Posterior vena cava (tissue), 2 donors: ENCODE measurements at places on chromosomes 16 and 17. TPM values are rescaled to one million over a fixed set of nuclear protein-coding genes. Genes with fewer than 3 reads are reported as not detected.

DNA sequence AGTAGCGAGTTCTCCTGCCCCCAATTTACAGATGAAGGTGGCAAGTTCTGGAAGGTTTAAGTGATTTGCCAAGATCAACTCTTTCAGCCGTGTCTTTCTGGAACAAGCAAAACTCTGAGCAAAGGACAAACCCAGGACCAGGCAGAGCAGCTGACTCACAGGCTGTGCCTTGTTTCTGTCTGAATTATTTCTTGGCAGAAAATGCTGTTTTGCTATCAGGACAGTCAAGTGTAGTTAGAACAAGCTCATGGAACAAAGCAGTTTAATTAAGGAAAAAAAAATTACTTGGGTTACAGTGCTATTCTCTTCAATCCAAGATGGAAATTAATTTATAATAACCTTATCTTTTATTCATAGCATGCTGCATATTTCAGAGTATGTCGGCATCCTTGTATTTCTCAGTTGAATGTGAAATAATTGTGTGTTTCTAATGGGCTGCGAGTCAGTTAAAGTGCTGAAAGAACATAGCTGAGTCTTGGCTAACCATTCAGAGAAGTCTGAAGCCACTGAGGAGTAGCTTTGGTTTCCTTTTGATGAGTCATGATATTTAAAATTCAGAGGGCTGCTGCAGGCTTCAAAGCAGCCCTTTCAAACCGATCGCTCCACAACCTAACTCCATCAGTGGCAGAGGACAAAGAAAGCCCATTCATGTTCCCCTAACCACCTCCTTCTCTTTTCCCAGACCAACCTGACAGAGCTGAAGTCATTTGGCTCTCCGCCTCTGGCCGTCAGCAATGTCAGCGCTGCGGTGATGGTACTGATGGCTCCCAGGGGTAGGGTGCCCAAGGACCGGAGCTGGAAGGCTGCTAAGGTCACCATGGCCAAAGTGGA lies 143.7 kb downstream of the ZNF18 start:
- no peak for DNase-seq

DNA sequence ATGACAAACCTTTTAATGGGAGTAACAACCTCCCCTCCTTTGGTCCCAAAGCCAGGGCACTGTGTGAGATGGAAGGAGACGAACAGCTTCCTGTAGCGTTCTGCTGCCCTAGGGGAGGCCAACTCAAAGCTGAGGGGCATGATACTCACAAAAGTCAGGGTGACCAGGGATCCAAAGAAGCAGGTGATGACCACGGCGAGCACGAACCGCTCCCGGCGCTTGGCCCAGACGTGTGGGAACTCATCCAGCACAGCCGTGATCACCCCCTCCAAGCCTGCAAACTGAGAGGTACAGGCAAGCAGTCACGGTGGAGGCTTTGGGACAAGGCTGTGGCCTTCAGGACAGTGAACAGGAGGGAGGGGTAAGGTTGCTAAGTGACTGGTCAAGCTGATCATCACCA lies 25.1 kb downstream of the SLC6A4 start:
- peak; percentile 60 for DNase-seq

DNA sequence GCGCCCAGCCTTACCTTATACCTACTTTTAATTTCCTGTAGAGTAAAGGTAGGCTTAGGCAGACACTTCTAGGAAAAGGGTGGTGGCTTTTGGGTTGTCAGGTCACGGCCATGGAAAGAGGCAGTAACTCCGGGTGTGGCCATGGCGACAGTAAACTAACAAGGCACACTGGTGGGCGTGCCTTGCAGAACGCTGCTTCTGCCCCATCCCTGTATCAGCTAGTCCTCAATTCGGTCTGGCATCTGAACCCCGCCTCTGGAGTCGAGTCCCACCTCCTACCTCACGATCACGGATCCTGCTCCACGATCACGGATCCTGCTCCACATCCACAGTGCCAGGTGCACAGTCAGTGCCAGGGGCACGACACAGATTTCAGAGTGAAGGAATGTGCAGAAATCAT lies 5.6 kb downstream of the ADCY9 start:
- no peak for DNase-seq

GRCh38 chr16:87576171-87576570 lies 26.1 kb upstream of the JPH3 start:
- no peak for DNase-seq

DNA sequence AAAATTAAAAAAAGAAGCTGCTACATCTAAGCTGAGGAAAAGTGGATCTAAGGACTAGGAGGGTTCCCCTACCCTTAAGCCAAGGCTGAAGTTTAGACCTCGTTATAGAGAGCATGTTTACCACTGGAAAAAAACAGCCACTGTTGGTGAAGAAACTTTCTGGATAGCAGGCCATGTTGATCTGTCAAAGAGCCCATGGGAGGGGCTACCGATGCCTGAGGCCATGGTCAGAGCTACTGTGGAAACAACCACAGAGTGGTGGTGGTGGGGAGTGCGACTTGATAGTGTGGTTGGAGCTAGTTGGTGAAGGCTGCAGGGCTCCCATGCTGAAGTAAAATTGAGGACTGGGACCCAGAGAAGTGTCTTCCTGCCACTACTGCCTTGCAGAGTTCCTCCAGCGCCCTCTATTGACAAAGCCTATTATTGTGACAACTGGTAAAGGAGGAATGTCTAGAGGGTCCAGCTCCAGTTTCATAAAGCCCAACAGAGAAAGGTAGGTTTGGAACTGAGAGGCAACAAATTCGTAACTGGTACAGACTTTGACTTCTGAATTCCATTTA lies 12.7 kb upstream of the FAM20A start:
- no peak for DNase-seq

- DNase-seq: no peak
These were observed 511.9 kb upstream of the CDH8 start for GRCh38 chr16:62548095-62548494.

The KRTAP3-3 gene
- not detected for total RNA-seq

DNA sequence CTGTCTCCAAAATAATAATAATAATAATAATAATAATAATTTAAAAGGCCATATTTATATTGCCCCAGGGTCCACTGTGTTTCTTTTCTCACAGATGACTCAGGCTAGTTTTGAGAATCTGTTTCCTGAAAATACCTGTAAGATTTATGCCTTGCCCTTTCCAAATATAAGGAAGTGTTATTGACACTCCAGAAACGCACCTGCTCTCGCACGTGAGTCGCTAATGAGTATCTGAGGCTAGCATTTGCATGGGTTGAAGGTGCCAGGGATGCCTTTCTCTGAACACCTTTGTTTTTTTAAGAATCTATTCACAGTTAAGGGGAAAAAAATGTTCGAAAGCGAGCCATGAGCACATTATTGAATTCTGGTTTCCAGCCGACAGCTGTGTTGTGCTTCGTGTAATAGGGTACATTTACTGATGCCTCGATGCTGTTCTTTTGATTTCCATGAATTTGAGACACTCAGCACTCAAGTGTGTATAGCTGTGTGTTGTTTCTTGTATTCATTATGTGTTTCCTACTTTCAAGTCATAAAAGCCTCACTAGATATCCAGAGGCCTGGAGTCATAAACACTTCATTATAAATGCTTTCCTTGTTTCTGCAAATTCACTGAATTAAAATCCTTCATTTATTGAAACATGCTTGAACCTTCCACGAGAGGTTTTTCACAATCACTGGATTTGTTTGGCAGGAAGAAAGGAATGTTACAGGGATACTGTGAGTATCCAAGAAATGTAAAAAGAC lies 45.0 kb upstream of the NOL11 start:
- DNase-seq: no peak

The ADAD2 gene
- total RNA-seq: not detected

DNA sequence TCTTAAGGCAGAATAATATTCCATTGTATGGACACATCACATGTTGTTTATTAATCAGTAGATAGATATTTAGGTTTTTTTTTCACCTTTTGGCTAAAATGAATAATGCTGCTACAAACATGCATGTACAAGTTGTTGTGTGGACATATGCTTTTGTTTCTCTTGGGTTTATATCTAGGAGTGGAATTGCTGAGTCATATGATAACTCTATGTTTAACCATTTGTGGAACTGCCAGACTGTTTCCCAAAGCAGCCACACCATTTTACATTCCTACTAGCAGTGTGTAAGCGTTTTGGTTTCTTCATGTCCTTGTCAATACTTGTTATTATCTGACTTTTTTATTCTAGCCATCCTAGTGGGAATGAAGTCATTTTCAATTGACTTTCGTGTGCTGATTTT lies 21.3 kb downstream of the CYLD start:
- no peak for DNase-seq

DNA sequence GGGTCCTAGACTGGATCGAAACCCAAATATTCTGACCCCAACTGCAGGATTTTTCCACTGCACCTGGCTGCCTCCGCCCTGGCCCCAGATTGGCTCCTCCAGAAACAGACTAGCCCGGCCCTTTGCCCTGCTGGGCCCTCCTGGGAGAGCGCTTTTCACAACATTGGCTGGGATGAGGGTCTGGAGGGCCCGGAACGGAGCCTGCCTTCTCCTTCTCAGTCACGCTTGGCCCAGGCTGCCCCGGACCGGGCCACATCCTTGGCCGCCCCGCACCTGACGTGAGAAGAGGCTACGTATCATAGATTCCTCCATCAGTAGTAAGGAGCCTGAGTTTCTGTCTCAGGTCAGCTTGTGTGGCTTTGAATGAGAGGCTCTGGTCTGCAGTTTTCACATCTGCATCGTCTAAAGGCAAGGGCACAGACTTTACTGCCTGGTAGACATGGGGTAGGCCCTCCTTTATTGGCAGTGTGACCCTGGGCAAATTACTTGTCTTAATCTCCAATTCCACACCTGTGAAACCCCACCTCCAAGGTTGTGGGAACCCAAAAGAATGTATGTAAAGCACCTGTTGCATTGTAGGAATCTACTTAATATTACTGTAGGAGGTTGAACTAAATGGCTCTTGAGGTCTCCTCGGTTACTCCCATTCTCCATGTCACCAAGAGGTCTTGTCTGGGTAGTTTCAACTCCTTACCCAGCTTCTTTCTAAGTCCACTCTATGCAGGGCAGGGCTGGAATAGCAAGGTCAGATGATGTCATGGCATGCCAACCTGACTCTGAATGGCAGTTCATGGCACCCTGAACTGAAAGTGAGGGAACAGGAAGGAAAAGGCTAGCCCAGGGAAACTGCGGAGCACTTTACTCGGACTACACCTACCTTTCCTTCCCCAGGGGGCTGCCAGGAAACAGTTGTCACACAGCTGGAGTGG lies 661 bp downstream of the LRRC3C start:
- DNase-seq: peak; percentile 84

- peak; percentile 62 for DNase-seq
These were observed 288 bp downstream of the ANKRD40CL start for GRCh38 chr17:50767030-50767429.

DNA sequence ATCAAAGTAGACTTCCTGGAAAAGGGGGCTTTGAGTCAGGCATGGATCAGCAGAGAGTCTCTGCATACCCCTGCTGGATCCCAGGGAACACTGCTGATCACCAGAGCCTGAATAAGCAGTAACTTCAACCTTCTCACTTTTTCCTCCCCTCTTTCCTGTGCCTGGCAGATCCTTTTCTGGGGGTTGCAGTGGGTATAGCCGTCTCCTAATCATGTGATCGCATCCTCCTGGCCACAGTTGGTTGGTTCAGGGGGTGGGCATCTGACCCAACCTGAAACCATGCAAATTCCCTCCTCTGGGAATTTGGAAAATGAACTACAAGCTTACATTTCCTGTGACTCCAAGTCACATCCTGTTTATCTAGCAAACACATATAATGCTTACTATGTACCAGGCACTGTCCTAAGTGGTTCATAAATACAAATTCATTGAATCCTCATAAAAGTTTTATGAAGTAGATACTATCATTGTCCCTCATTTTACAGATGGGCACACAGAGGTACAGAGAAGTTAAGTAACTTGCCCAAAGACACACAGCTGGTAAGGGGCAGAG lies 120.3 kb downstream of the AXIN2 start:
- DNase-seq: no peak

GRCh38 chr17:65193716-65194293 lies 56.6 kb downstream of the RGS9 start:
- no peak for DNase-seq

DNA sequence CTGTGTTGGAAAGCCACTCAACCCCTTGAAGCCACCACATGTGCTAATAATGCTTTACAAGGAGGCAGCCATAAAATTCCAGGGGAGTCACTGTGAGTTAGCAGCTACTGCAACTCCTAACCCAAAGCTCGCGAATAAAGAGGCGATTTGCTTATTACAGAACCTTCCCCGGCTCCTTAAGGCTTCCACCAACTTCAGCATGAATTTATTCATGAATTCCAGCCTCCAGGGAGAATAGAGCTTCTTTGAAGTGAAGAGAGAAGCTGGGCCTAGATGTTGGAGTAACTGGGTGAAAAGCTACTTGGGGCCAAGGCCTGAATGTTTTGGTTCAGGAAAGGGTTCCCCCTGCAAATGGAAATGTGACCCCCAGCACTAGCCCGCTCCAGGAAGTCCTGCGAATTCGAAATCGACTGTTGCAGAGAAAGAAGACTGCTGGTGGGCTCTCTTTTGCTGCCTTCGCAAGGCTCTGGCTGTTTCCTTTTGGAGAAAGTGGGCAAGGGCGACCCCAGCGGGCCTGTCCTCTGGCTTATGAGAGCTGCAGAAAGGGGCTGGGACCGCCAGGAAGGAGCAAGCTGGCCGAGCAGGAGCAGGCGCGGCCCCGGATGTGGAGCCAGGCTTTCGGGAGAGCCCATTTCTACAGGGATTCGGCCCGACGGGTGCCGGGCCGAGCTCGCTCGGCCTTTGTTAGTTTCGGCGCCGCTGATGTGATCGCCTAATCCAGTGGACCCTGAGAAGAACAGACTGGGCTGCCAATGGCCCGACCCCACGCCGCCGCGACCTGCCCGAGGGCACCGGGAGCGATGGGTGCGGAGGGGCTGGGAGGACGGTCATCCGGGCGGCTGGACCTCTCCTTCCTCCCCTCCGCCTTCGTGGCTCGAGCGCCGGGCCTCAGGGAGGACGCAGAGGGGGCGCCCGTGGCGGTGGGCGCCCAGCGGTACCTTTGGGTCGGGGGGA lies 7.6 kb downstream of the CBX8 start:
- DNase-seq: no peak

DNA sequence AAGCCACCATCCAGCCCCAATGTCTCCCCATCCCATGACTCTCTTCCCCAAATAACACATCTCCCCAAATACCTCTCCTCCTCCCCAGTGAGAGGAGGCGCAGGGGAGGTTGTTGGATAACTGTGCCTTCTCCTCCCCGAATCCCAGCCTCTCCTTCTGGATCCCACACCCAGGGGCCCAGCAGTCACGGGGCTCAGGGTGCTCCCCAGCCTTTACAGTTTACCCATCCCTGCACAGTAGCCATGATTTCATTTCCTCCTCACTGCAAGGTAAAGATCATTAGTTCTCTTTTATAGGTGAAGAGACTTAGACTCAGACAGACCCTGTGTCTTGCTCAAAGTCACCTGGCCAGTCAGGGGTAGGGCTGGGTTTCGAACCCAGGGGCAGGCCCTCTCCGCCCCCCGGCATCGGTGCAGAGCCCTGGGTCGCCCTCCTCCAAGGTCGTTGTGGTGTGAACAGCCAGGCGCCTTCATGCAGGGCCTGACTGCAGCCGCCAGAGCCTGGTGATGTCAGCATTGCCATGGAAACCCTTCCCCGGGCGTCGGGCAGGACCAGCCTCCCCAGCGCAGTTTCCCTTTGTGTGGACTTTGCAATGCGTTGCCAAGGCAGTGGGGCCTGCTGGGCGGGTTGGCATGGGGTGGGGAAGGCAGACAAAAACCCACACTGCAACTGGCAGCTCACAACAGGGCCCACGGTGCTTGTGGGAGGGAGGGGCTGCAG lies 53.3 kb upstream of the TOB1 start:
- peak; percentile 94 for DNase-seq

GRCh38 chr16:9206156-9206555 lies 114.7 kb downstream of the HAPSTR1 start:
- DNase-seq: no peak

GRCh38 chr17:42502926-42503325 lies 33.1 kb upstream of the NAGLU start:
- no peak for DNase-seq

GRCh38 chr17:19495828-19496528 lies 37.7 kb upstream of the SLC47A1 start:
- DNase-seq: no peak
